ENCODE measurements at places on chromosomes 3 and 15. TPM values are rescaled to one million over a fixed set of nuclear protein-coding genes. Genes with fewer than 3 reads are reported as not detected.

GRCh38 chr3:64578062-64578770 lies 109.6 kb downstream of the ADAMTS9 start:
- DNase-seq: no peak

DNA sequence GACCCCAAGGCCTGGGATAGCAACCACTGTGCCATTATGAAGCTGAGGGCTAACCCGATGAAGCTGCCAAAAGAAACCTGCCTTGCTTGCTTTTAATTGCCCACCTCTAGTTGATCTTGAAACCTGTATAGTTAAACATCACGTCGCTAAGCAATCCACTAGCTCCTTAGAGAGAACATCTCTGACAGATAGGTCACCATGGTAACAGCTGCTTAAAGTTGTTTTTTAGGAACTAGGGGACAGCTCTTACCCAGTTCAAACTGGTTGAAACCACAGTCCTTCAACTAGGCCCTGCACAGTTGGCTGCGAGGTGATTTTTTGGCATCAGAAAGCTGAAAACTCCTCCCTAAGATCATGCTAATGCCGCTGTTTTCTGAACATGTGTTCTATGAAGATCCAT lies 135.7 kb downstream of the EBLN2 start:
- no peak for DNase-seq

- DNase-seq: no peak
These were observed 30.7 kb upstream of the EIF1B start for GRCh38 chr3:40278791-40279190.

DNA sequence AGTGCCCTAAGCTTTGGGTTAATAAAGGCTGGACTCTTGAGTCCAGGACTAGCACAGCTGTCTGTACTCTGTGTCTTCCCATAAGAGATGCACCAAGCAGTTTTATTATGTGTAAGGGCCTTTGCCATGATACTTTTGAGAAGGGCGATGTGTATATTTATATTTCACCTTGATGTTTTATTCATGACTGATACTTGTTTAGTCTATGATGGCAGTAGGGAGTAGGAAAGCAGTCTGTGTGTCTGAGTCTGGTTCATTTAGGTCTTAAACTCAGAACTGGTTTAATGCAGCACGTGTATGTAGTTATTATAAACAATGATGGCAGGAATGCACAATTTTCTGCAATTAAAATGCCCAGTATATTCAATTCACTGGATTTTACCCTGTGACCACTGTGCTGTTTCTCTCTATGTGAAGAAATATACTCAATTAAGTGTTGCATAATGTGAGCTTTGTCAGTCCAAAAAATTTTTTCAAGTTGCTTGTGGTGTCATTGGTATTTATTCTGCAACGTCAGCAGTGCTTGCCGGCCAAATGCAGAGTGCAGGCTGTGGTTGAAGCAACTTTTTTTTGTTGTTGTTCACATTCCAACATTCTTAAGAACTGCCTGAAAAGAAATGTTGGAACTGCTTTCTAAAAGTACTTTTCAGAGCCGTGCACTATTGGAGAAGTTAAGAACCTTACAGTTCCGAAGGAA lies 423.7 kb upstream of the SEMA6D start:
- DNase-seq: peak; percentile 14

DNA sequence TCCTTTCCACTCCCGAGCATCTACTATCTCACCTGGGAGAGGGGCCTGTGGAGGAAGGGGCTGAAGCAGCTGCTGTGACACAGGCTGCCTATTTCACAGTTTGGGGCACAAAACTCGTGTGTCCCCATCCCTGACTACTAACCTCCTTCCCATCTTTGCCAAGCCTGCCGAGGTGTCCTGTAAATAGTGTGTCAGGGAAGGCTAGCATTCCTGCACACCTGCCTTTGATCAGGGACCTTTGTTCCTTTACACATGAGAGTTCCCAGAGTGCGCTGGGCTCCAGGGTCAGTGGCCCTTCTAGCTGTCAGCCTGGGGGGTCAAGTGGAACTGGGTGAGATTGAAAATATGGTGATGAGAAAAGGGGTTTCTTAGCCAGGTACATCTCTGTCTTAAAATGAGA lies 13.0 kb upstream of the TF start:
- DNase-seq: no peak

The PATL2 gene
- total RNA-seq: 0.35 TPM

GRCh38 chr15:64698823-64699222 lies 76.6 kb downstream of the RBPMS2 start:
- DNase-seq: no peak

GRCh38 chr3:18580268-18580667 lies 155.1 kb upstream of the SATB1 start:
- no peak for DNase-seq

DNA sequence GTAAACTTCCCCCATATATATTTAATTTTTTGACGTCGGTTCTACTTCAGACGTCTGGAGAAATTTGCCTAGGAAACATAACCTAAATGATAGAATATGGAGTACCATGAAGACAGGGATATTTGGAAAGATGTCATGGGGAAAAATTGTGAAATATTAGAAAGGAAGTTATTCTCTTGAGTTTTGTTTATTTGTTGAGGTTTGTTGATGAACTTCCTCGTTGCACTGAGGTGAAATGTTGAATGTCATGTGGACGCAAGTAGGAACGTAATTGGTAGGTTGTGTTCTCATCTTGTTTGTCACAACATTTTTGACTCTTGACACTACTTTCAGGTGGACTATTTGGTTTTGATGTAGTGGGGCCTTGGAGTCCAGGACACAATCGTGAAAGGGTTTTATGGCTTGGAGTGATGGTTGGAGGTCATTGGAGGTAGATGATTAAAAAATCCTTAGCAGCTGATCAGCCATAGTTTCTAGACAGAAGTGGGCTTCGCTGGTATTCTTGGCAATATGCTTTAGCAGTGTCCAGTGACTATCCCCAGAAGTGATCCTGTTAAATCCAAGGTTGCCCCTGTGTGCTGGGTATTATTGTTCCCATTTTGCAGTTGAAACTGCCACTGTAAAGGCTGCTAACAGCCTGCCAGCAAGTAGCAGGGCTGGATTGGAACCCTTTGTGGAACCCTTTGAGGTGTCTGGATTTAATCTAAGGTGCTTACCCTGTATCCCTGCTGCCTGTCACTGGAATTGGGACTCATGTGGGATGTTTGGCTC lies 1.5 kb downstream of the ABHD5 start:
- no peak for DNase-seq

The FETUB gene
- not detected for total RNA-seq

The ECE2 gene
- total RNA-seq: 0.24 TPM

DNA sequence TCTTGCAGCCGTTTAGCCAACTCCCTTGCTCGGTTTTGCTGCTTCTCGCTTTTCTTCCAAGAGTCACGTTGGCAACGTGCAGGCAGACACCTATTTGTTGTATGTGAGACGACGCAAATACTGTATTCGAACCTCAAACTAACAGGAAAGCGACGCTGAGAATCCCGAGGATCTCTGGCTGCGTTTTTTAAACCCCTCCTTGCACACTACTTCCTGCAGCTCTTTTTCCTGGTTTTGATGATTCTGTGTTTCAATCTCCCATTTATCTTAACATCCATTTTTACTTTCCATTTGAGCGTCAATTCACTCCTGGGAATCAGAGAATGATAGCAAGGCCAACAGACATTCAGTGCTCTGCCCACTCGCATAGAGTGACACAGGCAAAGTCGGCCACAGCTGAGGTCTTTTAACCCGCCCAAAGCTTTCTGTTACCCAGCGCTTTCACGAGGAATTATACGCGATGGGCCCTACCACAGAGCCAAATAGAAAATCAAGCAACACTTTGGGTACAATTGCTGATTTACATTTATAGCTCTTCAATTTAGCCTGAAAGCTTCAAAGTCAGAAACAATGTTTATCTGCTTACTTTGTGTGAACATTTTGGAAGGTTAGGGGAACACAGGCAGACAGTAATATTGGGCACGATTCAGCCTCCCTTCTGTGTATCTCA lies 1.6 kb upstream of the ANXA2 start:
- DNase-seq: peak; percentile 45

- no peak for DNase-seq
These were observed 72.2 kb downstream of the SLC7A14 start for GRCh38 chr3:170513642-170514041.

The PROK2 gene
- 2.1 TPM for total RNA-seq

The RCCD1 gene
- 17.1 TPM for total RNA-seq

GRCh38 chr3:138781012-138781470 lies 53.7 kb downstream of the PIK3CB start:
- no peak for DNase-seq

DNA sequence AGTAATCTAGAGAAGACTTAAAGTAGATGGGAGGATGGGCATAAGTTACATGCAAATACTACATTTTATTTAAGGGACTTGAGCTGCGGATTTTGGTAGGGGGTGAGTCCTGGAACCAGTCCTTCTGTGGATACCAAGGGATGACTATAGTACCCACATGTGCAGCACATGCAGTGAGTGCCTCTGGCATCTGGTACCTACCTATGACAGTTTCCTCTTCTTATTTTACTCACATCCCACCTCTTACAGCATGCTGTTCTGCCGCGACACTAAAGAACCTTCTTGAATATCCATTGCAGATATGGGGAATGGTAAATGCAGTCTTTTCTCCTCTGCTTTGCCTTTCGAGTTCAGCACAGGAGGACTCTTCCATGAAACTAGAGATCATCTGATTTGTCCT lies 1.7 kb downstream of the TSEN2 start:
- DNase-seq: no peak

- DNase-seq: no peak
These were observed 12.3 kb upstream of the CRBN start for GRCh38 chr3:3191675-3192285.

GRCh38 chr3:73661265-73661664 lies 36.5 kb upstream of the PDZRN3 start:
- no peak for DNase-seq

DNA sequence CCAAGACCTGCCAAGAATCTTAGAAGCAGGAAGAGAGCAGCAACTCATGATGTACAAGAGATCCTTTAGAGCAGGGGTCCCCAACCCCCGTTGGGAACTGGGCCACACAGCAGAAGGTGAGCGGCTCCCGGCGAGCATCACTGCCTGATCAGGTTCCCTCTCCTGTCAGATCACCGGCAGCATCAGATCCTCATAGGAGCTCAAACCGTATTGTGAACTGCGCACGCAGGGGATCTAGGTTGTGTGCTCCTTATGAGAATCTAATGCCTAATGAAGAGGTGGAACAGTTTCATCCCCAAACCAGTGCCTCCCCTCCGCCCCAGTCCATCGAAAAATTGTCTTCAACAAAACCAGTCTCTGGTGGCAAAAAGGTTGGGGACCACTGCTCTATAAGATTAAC lies 13.8 kb downstream of the SLC41A3 start:
- DNase-seq: no peak

- DNase-seq: peak; percentile 31
These were observed 283.1 kb upstream of the LRRFIP2 start for GRCh38 chr3:37457378-37458065.

DNA sequence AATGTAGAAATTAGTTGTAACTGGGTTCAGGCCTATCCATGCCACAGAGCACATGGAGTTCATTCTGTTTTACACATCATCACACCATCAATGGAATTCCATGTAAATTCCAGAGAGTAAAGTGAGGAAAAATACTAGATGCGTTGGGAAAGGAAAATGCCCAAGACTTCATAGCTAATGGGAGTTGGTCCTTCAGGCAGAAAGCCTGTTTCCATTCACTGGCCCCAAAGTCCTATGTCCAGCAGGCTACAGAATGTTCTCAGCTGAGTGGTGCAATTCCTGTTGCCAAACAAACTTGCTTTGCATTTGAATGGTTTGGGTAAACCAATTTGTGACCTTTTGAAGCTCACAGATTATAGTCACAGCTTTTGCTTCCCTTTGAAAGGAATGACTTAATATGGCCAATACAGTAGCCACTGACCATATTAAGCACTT lies 164.6 kb upstream of the PFN2 start:
- no peak for DNase-seq

DNA sequence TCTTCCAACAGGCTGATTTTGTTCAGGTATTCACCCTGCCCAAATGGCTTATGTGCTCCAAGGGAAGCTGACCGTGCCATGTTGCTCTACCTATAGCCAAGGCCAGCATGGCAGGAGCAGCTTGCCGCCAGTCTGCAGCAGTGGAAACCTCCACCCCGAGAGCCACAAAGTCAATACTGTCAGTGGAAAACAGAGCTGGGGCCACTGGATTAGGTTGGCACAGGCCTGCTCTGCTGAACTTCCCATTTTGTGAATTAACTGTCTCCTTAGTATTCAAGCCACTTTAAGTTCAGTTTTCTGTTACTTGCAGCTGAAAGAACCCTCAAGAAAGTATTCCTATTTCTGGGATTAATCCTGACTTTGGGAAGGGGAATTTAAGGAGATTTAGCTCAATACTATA lies 63.8 kb upstream of the XCR1 start:
- DNase-seq: no peak

The AGTR1 gene
- not detected for total RNA-seq

The ZBTB38 gene
- total RNA-seq: 12.4 TPM

All from GM23338 (cell line).